ENCODE measurements at places on chromosomes 7 and 10.

DNA sequence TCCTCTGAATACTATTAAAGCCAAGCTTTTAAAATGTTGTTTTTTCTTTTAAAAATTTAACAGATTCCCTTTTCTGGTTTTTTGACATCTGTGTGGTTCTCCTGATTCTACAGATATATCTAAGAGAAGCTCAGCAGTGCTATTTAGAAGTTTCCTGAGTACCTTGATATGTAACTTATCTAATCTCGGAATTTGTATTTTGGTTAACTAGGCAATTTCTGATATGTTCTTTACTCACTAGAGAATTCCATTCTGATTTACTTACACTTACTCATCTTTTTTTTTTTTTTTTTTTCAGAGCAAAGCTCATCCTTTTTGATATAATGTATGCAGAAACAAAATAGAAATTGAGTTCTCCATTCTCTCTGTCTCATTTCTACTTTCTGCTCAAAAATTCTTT, 63.8 kb downstream of the PALS2 start:
- no peaks in the 10 kb centered on the region for H3K4me1 ChIP-seq
- no peak overlapping the region for H3K4me3 ChIP-seq
- DNase-seq = no peak
- H3K27me3 ChIP-seq = no peaks in the 10 kb centered on the region
- H3K36me3 ChIP-seq = peaks cover 13% of the 10 kb centered on the region

GRCh38 chr7:7443806-7444350, 91.8 kb downstream of the COL28A1 start:
- H3K4me1 ChIP-seq = no peaks in the 10 kb centered on the region
- H3K27me3 ChIP-seq = no peaks in the 10 kb centered on the region

DNA sequence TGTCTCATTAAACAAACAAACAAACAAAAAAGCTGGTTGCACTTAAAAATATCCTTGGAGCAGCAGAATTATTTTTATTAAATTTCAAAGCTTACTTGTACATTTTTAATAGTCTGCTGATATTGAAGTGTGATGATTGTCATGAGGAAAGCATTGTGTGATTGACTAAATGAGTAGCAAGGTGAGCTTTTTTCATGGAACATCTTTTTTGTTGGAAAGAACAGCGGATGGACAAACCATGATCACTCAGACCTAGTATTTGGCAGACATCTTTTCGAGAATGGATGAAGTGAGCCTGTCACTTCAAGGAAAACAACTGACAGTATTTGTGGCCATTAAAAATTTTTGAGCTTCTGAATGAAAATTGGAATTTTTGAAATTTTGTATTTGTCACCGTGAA, 5.7 kb upstream of the CALML3 start:
- no peaks in the 10 kb centered on the region for H3K36me3 ChIP-seq
- no peak overlapping the region for H3K27ac ChIP-seq
- H3K27me3 ChIP-seq = peaks cover 19% of the 10 kb centered on the region

GRCh38 chr7:47517821-47518480, 64.0 kb downstream of the TNS3 start:
- H3K36me3 ChIP-seq = peaks cover 16% of the 10 kb centered on the region
- no peak for DNase-seq
- H3K27ac ChIP-seq = peak overlapping the region; percentile 68
- no peaks in the 10 kb centered on the region for H3K27me3 ChIP-seq

DNA sequence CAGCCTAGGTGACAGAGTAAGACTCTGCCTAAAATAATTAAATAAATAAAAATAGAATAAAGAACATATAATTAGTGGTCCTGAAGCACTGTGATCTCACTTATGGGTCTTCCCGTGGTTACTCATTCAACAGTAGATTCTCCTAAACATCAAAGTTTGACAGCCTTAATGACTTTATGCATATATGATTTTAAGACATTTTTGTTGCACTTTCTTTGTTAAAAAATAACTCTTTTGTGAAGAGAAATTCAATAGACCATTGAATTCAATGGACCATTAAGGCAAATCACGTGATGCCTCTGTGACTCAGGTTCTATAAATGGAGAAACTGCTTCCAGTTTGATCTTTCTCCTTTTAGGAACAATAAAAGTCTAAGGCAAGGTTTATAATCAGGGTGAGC, 59.6 kb downstream of the ATOH7 start:
- no peak overlapping the region for H3K4me3 ChIP-seq
- no peak overlapping the region for H3K27ac ChIP-seq
- H3K36me3 ChIP-seq = no peaks in the 10 kb centered on the region
- H3K4me1 ChIP-seq = no peaks in the 10 kb centered on the region
- DNase-seq = no peak
- H3K27me3 ChIP-seq = no peaks in the 10 kb centered on the region

GRCh38 chr7:79272938-79273337, 180.5 kb downstream of the MAGI2 start:
- H3K4me1 ChIP-seq = peaks cover 7% of the 10 kb centered on the region
- peaks cover 1% of the 10 kb centered on the region for H3K36me3 ChIP-seq
- no peak for DNase-seq
- H3K27ac ChIP-seq = no peak overlapping the region

GRCh38 chr7:92135052-92135889, 994 bp upstream of the CYP51A1 start:
- peak overlapping the region; percentile 92 for H3K4me3 ChIP-seq
- no peaks in the 10 kb centered on the region for H3K27me3 ChIP-seq
- H3K27ac ChIP-seq = peak overlapping the region; percentile 100
- peaks cover 5% of the 10 kb centered on the region for H3K36me3 ChIP-seq

GRCh38 chr10:49688920-49689319, 9.5 kb downstream of the C10orf53 start:
- peaks cover 66% of the 10 kb centered on the region for H3K27me3 ChIP-seq
- H3K4me3 ChIP-seq = no peak overlapping the region
- peaks cover 6% of the 10 kb centered on the region for H3K4me1 ChIP-seq
- no peak overlapping the region for H3K27ac ChIP-seq

DNA sequence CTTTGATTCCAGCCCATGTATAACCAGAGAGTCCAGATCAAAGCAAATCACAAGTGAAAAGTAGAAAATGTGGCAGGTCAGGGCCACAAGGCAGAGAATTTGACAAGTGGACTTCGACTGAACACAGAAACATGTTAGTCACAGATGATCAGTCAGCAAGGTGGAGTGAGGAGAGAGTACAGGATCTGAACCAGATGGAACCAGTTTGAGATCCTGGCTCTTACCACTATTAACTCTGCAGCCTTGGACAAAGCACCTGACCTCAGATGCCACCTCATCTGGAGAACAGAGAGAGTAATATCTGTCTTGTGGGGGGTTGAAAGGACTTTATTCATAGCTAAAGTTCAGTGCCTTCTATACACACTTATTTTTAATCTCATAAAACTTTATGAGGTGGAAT, 4.4 kb downstream of the MRLN start:
- H3K27me3 ChIP-seq = no peaks in the 10 kb centered on the region
- no peak for DNase-seq
- no peak overlapping the region for H3K27ac ChIP-seq
